NCI-H69 (cell line): ENCODE measurements at places on chromosomes 3 and 15.

DNA sequence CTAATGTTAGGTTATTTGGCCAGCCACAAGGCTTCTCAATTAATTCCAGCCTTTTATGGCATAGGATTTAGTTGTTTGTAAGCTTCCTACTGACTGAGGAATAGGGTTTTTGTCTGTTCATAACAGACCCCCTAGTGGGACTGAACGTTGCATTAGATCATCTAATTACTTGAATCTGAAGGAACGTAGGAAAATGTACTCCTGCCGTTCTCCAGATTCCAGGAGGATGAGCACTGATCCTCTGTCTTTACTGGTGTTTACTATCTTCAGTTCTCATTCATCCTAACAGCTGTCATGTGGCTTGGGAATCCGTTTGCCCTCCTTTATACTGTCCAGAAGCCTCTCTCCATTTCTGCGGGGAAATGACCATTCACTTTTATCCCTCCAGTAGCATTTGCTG, 52.7 kb downstream of the RAD54L2 start:
- no peak for DNase-seq

DNA sequence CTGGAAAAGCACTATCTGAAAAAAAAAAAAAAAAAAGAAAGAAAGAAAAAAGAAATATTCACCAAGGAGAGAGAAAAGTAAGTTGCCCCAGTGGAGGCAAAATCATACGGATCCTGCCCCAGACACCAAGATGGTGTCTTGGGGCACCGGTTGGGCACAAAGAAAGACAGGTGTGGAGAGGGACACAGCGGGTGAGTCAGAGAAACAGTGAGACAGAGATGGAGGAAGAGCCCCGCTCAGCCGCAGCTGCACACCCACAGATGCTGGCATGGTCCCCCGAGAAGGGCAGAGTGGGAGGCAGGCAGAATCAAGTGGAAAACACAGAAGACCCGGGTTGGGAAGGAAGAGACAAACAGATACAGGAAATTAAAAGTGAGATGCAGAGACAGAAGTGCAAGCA, 129.7 kb upstream of the SMAD3 start:
- peak; percentile 23 for DNase-seq

DNA sequence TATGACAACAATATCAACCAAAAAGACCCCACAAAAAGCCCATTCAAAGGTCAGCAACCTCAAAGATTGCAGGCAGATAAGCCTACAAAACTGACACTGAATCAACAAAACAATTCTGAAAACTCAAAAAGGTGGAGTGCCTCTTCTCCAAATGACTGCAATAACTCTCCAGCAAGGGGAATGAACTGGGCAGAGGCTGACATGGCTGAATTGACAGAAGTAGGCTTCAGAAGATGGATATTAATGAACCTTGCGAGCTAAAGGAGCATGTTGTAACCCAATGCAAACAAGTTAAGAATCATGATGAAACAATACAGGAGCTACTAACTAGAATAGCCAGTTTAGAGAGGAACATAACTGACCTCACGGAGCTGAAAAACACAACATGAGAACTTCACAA, 20.4 kb upstream of the SLC25A38 start:
- no peak for DNase-seq

- peak; percentile 5 for DNase-seq
Measured at GRCh38 chr15:86892774-86893449, 813.2 kb downstream of the AGBL1 start.

GRCh38 chr3:41276191-41276590, 76.9 kb downstream of the CTNNB1 start:
- DNase-seq = no peak

GRCh38 chr3:106783231-106783630, 594.0 kb upstream of the CCDC54 start:
- no peak for DNase-seq

DNA sequence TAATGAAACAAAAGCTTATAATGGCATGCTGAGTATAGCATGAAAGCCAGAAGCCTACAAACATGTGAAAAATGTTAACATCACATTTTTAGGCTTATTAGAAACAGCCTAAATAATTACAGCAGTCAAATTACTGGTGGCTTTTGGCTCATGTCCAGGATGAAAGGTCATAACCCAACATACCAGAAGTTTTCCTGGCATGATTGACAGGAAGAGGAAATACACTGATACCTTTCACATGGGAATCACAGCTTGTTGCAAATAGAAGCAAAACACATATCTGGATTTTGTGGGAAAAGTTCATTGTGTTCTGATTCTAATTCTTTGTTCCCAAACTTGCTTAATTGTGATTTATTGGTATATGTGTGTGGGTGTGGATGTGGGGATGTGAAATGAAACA, 393.5 kb upstream of the ARRDC4 start:
- no peak for DNase-seq

DNA sequence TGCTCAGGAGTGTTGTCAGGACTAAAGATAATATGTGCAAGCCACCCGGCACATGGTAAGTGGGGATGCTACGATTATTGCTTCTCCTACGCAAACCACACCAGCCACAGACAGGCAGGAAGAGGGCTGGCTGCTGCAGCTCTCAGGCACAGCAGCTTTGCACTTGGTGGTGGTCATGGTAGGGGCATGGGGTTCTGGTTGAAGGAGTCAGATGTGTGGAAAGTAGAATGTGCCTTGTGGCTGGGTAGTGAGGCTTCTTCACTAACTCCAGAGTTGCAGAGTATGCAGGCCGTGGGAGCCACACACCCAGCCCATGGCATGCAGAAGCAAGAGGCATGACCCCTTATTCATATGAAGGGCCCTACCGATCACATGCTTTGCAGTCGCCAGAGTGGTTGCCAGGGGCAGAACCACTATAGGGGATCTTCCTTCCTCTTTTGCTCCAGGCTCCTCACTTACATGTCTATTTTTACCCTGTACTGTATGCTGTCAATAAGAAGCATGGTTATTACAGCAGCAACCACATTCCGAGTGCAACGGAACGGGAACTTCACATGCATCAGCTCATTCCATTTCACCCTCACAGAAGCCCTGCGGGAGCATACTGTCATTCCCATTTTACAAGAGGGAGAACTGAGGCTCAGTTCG, 59.2 kb upstream of the HERC1 start:
- DNase-seq = no peak

- peak; percentile 0 for DNase-seq
Measured at GRCh38 chr15:81163961-81164800, 30.1 kb downstream of the CFAP161 start.

DNA sequence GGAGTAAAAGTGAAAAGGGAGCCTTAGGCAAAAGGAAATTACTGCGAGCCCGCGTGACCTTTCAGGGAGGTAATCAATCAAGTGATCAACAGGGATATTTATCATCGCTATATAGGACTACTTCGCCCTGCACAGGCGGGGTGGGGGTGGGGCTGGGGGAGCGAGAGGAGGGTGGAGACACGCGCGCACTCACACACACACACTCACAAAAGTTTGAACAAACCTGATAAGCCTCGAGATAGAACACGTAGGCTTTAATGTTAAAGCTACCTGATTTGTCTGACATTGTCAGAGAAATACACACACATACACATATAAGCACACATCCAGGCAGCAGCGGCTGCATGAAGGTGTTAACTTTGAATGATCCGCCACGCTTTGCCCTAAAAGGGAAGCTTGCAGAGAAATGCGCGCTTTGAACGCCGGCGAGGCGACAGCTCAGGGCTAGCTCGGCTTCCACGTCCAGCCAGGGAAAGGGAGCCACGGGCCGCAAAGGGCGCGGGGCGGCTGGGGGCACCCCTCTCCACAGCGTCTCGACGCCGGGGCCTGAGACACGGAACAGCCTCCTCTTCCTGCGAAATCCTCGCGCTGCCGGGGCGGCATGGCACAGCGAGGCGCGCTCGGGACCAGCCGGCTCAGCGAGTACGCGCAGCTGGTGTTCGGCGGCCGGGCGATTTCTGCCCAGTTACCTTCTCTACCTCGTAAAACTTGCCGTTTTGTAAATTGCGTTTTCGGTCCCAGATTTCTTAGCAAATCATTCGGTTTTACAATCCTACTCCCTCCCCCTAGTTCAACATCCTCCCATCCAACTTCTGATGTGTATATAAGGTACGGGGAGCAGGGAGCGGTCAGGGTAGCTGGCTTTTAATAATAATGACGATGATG, 4.8 kb upstream of the MECOM start:
- DNase-seq = peak; percentile 89

DNA sequence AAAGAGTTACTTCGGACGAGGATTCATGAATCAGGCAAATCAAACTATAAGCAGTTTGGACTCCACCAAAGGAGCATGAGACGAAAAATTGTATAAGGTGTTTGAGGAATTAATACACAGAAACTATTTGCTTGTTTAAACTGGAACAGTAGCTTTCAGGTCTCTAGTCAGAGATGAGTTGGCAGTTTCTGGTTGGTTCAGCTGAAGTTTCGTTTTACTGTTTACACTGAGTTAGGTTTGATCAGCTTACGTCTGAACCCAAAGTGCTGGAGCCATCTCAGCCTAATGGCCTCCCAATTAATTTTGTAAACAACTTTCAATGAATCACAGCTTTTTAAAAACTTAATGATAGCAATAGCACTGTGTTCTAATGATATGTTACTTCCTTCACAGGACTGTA, 703.7 kb downstream of the NLGN1 start:
- peak; percentile 98 for DNase-seq

- no peak for DNase-seq
Measured at GRCh38 chr3:56089739-56090138, 378.5 kb downstream of the ERC2 start.

DNA sequence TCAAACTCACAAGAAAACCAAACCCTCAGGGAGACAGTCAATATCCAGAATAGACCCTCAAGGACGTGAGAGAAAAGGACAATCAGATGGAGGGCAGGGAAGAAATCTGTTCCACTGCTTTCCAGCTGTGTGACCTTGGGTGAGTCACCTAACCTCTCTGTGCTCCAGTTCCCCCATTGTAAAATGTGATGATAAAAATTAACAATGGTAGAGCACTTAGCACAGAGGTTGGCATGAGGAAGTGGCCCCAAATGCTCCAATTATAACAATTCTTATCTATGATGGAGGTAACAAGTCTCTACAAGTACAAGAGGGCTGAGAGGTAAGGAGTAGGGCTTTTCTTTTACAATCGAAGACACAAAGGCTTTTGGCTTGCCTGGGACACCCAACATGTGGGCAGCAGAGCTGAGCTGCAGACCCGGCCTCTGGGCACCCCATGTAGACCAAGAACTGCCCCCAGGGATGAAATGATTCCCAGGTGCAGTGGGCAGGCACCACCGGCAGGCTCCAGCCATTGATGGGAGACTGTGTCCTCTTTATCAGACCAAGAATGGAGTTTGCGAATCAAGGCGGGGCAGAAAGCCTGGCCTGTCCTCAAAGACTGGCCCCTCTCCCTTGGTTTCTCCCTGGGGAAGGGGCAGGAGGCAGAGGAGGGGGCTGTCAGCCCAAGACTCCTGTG, 22.0 kb downstream of the WNT7A start:
- DNase-seq = no peak

DNA sequence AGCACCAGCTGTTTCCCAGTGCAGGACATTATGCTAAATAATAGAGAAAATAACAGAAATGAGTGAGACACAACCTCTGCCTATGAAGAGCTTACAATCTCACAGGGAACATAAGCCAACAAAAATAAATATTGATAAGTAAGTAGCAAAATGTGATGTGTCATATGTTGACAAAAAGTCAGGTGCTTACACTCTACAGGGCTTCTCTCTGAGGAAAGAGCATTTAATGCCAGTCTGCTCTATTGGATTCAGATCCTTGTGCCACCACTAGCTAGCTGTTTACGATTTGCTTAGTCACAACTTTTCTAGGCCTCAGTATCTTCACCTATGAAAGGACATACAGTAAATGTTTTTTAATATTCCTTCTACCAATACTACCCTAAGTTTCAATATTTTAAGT, 500.9 kb upstream of the NAALADL2 start:
- peak; percentile 17 for DNase-seq

DNA sequence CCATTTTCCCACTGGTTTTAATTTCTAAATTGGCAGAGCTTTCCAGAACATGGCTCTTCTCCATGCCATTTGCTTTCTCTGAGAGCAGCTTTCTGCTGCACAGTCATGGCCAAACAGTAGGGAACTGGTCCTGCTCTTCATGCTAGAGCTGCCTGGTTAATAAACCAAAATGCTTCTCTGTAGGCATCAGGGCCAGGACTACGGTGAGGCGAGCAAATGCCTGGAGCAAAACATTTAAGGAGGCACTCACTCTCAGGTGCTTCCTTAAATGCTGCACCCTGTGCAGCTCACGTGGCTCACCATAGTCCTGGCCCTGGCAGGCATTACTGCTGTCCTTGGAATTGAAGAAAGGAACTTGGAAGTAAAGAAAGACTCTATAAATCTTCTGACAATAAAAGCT, 48.5 kb upstream of the PPP2R3A start:
- DNase-seq = no peak

GRCh38 chr3:169203631-169204550, 459.6 kb downstream of the MECOM start:
- DNase-seq = no peak

DNA sequence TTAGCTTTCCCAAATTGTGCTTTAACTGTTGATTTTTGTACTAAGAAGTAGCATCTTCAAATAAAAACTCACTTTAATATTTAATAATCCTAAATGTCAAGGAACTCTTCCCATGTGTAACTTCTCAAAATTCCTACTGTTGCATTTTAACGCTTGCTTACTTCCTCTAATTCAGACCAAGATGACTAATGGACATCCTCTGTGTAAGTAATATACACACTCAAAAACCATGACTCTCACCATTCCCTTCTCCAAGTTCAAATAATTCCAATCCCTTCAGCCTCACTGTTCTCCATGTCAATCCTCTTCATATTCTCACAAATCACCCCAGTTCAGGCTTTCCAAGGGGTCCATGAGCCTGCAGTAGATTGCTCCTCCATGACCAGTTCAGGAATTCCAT, 13.0 kb downstream of the MRPL46 start:
- DNase-seq = no peak

DNA sequence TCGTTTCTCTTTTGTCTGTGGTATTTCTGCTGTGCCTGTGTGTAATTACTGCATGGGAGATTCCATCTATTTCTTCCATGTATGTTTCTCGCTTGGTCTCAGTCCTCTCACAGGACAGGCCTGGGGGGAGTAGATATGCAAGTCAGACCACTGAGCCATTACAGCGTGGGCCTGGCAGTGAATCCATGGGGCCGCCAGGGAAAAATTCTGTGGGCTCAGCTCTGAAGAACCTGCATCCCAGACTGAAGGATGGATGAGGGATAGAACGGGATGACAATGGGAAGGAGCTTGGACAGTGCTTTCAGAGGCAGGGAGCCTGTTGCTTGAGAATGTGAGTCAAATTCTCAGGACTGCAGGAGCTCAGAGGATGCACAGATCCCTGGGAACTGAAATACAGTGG, 24.8 kb downstream of the GRAMD2A start:
- DNase-seq = no peak

GRCh38 chr3:38404286-38404685, 49.4 kb upstream of the ACVR2B start:
- DNase-seq = no peak
